Activated CD8-positive, alpha-beta memory T cell treated with anti-CD3 and anti-CD28 coated beads for 1 hour (primary cell): ENCODE measurements at places on chromosomes 1 and 21.

GRCh38 chr21:41399246-41399800 is 26.7 kb upstream of the MX1 start:
- DNase-seq = no peak

DNA sequence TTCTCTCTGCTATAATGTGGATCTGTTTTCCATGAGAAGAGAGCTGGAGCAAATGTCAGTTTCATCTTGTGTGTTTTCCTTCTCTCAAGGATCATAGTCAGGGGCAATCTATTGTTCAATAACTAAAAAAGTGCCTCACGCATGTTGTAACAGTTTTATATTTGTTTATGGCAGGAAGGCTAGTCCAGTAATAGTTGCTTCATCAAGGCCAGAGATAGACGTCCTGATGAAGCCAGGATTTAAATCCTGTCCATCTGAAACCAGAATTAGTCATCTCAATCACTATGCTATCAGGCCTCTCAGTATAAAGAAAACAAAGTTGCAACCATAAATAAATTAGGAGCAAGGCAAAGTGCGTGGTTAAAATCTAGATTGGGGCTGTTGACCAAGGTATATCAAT is 30.2 kb upstream of the DUSP10 start:
- no peak for DNase-seq

DNA sequence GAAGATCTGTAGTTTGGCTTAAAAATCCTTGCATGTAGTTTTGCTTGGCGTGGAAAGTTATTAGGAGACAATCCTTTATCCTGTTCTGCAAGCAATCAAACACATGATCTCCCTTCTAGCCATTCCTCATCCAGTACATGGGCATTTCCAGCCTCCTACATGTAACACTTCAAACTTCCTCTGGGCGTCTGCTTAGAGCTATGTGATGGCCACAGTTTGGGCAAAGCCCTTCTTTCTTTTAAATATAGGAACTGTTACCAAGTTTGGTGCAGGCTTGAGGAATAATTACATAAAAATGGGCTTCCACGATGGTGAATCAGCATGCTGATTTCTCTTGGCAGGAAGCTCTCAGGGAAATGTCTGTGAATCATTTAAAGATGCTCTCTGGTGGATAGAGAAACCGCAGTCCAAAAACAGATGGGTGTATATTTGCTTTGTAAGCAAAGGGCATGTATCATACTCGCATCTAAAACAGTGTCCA is 176.9 kb upstream of the FMN2 start:
- DNase-seq = no peak

DNA sequence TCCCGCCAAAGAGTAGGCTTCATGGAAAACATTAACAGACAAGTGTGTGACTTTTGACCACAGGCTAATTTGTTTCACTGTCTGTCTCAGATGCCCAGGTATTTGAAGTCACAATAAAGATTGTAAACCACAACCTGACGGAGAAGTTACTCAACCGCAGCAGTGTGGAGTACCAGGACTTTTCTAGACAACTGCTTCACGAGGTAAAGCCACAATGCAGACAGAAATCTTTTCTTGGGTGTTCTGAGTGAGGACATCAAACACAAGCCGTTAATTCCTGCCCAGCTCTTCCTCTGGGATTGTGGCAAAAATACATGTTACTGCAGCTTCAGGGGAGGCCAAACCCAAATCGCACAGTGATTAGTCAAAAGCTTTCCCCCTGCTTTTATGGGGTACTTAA is 31.0 kb downstream of the UMODL1 start:
- no peak for DNase-seq

DNA sequence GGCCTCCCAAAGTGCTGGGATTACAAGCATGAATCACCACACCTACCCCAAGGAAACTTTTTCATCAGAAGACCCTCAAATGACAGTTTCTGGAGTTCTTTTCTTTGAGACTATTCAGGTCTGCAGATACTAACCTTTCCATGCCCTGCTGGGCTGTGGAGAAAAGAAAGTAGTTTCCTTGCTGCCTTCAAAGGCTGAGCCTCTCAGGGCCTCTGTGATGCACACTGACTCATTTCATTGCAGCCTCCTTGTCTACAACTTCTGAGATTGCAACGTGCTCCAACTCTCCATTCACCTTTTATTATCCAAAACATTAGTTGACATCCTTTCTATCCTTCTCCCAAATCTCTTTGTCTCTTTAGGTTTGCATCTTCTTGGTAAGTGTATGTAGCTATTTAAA is 8.8 kb upstream of the SAMSN1 start:
- no peak for DNase-seq

- DNase-seq = no peak
These were observed 5.6 kb downstream of the CRCT1 start for GRCh38 chr1:152519851-152520250.

GRCh38 chr21:25961042-25961441 is 209.5 kb downstream of the APP start:
- DNase-seq = no peak
